NCI-H1048 (cell line): ENCODE measurements at places on chromosomes 2 and 18.

- no peak for DNase-seq
Observed at GRCh38 chr2:63780518-63781155, 61.1 kb upstream of the UGP2 start.

DNA sequence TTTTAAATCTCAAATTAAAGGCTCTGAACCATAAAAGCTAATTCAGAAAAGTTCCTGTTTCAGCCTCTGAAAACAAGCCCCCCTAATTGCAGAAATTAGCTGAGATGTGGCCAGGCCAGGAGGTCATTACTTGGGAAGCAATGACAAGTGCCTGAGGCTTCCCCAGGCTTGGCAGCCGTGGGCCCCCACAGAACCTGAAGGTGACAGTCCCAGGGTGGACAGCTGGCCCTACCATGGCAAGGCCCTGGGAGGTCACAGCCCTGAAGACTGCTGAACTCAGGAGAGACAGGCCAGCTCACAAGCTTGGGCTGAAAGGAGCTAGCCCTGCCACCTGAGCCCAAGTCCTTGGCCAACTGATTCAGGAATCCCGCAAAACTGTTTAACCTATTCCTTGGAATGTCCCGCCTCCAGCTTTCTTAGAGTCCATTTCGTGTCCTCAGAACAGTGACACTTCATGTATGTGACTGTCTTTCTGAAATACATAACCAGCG, 54.3 kb upstream of the PKDCC start:
- no peak for DNase-seq

- DNase-seq, result no peak
Observed at GRCh38 chr2:64371727-64372126, 82.2 kb upstream of the LGALSL start.

- no peak for DNase-seq
Observed at GRCh38 chr2:169782513-169782912, 16.2 kb upstream of the SSB start.

DNA sequence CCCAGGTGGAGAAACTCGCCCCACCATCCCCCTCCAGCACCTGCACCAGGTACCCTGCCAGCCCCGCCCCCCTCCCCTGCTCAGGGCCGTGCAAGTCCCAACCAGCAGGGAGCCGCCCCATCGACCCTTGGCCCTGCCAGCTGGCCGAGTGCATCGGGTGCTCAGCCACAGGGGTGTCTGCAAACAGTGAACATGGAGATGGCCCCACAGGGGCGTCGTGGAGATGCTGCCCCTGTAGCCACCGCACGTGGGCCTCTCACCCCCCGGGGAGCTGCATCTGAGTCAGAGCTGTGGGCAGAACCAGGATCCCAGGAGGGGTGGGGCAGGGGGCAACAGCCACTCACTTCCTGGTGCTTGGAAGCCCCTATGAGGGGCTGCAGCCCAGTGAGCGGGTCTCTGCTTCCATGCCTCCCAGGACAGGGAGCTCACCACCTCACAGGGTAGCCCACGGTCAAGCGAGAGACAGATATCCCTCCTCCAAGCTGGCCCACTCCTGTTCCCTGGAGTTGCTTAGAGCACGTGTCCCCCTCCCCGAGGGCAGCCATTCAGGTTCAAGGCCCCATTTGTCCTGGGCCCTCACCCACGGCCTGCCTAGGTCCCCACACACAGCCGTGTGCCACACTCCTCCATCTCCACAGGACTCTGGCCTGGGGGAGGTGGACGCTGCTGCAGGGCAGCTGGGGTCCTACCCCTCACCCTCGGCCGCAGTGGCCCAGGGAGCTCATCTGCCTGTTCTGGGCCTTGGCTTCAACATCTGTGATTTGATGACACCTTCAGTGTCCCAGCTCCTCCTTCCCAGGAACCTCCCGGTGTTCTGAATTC, 1.1 kb upstream of the MAB21L4 start:
- DNase-seq, result no peak

- no peak for DNase-seq
Observed at GRCh38 chr18:79560861-79561210, 118.8 kb upstream of the CTDP1 start.
